ENCODE measurements at places on chromosomes 1 and 21.

DNA sequence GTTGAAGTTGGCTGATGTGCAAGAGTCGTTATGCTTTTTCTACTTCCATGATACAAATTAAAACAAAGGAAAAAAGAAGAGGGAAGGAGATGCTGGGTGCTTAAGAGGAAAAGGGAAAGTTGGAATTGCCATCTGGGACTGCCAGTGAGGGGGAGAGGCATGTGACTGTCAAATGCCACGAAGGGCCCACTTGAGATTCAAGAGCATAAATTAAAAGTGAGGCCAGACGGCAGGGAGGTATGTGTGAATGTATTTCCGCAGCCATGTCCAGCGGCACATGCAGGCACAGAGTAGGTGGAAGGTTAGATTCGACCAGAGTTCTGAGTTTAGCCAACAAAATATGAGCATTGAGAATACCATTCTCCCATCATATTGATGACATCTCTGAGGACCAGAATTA is 32.0 kb downstream of the NFASC start:
- no peak for DNase-seq

DNA sequence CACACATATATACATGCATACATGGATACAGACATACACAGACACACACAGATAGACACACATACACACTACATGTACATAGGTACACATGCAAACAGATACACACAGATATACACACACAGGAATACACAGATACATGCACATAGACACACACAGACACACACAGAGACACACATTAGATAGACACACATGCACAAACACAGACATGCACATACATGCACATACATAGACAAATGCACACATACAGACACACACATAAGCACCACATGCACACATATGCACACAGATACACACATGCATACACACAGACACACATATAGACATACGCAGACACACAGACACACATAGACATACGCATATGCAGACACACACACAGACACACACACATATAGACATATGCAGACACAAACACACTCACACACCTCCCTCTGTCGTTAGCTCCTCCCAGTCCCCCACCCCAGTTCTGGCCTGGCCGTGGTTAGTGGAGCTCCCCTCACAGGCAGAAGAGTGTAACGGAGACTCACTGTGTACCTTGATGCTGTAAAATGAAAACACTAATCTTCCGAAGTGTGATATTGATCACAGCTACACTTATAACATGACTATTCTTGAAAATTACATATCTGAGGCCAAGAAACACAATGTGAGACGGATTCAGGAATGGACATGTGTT is 7.6 kb downstream of the UBASH3A start:
- DNase-seq: peak; percentile 54

DNA sequence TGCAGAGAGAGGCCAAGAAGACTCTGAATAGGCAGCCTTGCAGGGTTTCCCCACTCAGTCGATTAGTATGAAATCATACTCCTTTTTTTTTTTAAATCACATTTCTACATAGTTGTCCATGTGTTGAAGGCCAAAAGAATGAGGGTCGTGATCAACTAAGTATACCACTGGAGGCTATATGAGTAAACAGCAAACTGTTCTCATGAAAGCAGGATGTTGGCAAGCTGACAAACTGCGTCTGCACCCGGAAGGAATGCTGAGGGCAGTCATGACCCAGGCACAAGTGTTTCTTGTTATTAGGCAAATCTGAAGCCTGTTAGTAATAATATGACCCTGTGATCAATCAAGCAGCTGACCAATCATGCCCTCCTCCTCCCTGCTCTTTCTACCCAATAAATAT is 213.2 kb downstream of the USH2A start:
- DNase-seq: no peak

DNA sequence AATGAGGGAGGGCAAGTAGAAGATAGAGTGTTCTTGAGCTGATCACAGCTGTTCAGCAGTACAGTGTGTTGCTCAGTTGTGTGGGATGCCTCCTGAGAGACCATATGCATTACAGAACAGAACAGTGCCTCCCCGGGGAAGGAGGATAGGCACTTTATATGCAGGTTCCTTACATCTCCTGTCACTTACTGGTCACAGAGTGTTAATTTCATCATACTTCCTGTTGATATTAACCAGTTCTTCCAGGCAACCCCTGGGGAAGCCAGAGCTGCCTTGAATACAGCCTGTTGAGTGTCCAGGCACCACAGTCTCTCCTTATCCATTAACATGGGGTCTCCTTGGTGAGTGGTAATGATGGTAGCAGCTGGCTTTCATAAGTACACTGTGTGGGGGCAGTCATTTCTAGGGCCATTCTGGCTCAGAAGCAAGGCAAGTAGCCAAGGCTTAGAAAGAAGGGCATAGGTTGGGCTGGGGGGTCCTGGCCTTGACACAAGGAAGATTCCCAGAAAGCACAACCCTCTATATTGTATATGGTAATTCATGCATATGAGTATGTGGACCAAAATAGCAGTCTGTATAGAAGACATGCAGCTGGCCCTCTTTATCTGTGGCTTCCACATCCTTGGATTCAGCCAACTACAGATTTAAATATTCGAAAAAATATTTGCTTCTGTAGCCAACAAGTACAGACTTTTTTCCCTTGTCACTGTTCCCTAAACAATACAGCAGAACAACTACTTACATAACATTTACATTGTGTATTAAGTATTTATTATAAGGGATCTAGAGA is 142.4 kb downstream of the ZP4 start:
- DNase-seq: no peak

DNA sequence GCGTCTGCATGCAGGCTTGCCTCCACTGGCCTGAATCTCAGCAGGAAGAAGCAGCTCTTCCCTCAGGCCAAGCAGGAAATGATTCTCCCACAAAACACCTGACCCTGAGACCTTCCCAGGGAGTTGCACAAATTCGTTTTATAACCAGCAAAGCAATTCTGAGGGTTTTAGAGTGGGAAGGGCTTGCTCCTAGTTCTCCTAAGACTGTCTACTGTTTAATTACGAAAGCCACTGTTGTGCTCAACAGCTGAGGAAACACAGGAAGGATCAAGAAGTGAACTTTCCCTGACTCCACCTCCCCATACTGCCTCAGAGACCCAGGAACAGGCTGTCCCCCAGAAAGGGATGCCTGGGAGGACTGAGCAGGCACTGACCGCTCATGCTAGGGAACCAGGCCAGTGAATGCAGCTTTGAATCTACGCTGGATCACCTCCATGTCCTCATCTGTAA is 37.0 kb upstream of the PUM1 start:
- no peak for DNase-seq

DNA sequence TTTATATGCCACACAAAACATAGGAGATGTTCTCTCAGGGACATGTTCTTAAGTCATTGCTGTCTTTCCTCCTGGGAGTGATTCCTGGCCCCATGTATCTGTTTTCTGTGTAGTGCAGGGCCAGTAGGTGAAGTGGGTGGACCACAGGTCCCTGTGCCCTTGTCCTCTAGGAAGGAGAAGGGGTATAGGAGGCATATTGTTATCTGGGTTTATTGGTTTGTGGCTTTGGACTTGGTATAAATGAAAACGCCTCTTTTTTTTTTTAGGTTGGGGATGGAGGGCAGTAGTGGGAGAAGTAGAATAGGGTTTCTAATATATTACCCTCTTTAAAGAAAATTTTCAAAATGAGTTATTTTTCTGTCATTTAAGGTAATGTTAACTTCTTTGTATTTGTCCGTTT is 29.4 kb downstream of the DYRK1A start:
- no peak for DNase-seq

- DNase-seq: no peak
Measured at GRCh38 chr1:244050835-244051444, at the start of gene ZBTB18. ZBTB18 (plus strand) TSS chr1:244051283; CDS start chr1:244051432, 149 bp downstream.

DNA sequence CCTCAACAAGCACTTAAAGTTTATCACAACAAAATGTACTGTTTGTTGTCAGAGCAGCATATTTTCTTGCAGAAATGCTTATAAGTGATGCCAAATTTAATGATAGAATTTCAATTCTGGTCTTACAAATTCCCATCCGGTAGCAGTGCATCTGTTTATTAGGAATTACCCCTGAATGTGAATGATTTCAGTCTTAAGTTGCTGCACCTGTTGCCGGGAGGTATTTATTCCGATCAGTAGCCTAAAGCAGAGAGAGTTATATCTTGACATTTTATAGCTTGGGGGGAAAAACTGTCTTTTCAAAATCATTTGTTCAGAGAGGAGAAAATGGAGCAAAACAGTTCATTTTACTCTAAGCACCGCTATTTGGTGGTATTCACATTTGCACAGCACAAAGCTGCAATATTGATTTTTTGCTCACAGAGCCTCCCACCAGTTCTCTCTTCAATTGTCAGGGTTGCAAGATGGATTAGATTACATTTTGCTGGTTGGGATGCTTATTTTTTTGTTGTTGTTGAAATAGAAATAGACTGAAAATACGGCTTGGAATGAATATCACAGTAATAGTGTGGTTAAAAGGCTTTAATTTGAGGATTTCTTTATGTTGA is 98.6 kb downstream of the ADGRL2 start:
- no peak for DNase-seq

DNA sequence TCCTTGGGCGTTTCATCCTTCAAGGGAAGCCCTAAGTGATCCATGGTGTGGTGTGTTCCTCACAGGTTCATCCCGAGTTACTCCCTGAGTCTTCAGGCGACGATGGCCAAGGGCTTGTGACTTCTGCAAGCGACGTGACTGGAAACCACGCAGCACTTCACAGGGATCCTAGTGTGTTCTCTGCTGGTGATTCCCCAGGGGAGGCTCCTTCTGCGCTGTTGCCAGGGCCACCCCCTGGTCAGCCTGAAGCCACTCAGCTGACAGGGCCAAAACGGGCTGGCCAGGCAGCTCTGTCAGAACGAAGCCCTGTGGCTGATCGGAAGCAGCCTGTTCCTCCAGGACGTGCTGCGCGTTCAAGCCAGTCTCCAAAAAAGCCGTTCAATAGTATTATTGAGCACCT is 71.5 kb downstream of the VPS26C start:
- no peak for DNase-seq

DNA sequence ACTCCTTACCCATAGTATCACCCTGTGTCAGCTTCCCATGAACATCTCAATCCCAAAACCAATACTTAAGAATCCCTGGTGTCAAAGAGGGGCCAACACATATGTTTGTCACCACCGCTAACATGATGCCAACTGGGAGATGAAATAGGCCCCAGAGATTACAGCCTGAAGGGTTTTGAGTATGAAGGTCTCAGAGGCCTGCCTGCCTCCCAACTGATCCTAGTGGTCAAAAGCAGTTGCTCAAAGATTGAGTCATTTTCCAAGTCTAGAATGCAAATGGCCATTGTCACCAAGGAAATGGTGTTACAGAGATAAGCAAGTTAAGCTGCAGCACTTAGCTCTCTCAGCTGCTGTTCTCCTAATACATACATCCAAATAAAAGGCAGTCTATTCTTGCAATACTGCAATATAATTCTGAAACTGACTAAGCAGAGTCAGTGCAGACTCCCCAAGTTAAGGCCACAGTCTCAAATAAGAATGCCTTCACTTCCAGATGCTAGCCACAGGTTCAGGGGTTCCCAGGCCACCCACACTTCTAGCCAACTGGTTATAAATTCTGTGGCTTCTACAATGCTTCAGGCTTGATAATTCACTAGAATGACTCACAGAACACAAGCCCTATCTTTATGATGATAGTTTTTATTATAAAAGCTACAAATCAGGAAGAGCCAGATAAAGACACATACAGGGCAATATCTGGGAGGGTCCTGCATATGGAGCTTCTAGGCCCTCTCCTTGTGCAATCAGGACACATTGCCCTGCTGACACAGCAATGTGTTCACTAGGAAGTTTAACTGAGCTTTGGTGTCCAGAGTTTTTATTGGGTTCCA is 18.7 kb downstream of the DUSP10 start:
- no peak for DNase-seq

DNA sequence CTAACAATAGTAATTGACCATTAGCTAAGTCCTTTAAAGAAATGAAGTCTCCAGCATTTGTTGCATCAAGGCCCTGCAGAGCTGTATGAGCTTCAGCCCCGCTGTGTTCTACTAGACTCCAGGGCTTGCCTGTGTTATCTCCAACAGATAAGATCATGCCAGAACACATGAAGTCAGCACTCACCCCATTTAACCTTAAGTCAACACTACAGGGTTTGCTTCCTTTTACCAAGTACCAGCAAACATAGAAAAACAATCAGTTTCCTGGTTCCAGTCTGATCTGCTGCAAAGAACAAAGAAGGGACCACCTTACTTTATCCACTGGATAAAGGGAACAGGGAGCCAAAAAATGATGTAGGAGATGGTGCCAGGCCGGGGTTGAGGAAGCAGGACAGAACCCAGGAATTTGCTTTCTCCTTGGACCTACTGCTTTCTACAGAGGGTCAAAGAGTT is 41.3 kb upstream of the ENAH start:
- DNase-seq: no peak

DNA sequence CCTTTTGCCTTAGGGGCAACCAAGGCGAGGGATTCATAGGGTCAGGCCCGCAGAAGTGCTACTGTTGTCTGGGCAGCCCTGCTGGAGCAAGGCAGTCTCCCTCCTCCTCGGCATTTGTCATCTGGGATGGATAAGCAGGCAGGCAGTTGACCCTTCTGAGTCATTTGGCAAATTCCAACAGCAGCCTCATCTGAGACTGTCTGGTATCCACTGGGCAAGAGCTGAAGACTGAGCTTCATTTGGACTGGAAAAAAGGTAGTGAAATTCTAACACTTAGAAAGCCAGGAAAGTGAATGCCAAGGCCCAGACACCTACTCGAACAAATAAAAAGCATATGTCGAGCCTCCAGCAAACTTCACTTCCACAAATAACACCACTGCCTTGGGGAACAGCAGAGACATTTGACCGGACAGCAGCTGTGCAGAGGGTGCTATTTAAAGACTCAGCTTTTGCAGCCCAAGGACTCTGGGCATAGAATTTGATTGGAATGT is 4.0 kb upstream of the ZBTB40 start:
- no peak for DNase-seq

- DNase-seq: no peak
Measured at GRCh38 chr1:237444120-237444790, 402.3 kb downstream of the RYR2 start.

DNA sequence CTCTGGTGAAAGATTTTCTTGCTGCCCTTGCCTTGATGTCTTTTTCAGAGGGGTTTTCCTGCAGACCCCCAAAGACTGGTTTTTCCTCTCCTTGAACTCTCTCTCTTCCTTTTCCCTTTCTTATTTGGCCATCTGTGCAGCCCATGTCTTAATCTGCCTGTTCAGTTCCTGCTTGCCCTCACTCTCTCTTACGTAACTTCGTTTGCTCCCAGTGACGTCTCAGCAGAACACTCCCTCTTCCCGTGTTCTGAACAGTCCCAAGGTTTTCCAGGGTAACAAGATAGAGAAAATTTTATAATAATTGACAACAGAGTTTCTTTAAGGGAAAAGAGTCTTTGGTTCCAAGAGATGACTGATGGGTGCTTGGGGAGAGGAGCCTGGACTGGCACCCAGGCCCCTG is 109.1 kb upstream of the LMO4 start:
- no peak for DNase-seq

- DNase-seq: no peak
Measured at GRCh38 chr1:100239961-100240360, 9.7 kb downstream of the DBT start.

DNA sequence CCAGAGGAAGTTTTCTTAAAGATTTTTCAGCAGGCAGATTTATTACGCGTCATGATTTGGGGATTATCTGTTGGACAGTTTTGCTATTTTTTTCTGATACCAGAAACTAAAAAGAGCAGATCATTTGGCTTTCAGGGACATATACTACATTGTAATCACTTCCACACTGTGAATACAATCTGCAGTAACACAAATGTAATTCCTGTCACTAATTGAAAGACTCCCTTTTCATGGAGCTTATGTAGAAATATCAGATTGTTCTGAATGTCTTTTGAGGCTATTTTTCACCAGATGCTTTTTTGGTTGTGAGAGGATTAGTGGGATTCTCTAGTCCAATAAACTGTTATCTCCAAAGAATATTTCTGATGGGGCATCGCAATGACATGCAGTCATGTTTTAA is 464.2 kb downstream of the DISC1 start:
- DNase-seq: no peak
